Endothelial cell of umbilical vein (primary cell): ENCODE measurements at places on chromosomes 2 and 18.
A peak's percentile ranks its signal among the peaks of the same experiment; 100 is the strongest.

- H3K27ac ChIP-seq, result no peak overlapping the region
- H3K27me3 ChIP-seq, result no peaks in the 10 kb centered on the region
- no peak overlapping the region for H3K4me3 ChIP-seq
- no peak for DNase-seq
- no peaks in the 10 kb centered on the region for H3K36me3 ChIP-seq
These were observed 1.9 kb upstream of the ZC3H15 start for GRCh38 chr2:186484062-186484735.

DNA sequence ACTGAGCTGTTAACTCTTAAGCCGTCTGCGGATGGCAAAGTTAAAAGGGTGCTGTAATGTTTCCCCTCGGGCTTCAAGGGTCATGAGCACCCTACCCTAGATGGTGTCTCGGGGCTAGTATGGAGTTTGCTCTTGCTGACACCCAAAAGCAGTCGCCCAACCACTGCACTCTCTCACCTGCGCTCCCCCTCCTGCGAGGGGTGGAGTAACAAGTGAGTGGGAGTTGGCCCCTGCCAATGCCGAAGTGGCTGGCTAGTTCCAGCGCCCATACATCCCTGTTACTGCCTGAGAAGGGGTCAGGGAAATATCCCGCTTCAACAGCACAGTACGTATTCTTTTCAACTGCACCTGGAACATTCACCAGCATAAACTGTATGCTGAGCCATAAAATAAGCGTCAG lies 47.5 kb downstream of the FAM117B start:
- no peaks in the 10 kb centered on the region for H3K4me1 ChIP-seq
- DNase-seq, result no peak
- no peaks in the 10 kb centered on the region for H3K36me3 ChIP-seq

DNA sequence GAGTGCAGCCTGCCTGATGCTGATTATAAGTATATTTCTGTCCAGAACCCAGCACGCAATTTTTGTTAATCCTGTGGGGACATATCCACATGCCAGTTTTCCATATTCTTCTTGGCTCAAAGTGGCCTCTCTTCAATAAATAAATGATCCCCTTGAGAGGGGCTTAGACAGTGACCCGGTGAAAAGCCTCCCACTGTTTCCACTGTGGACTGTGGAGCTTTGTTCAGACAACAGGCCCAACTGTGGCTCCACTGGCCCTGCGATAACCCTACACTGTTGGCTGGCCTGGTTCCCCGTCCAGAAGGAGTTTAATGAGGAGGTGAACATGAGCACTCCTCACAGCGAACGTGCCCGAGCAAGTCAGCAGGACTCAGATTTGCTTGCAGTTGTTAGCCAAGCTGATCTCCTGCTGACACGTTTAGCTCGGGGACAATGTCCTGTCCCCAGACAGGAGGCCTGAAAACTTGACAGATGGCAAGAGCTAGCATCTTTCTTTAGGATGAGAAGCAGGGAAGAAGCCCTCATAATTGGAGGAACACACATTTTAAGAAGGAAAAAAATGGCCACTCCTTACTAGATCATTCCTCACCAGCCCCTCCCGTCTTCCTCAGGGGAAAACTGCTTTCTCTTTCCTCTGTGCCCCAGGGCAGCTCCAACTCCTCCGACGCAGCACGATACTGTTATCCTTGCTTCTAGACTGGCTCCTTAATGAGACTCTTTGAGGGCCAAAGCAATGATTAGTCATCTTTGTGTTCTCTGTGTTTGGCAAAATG lies 20.0 kb upstream of the MTCL1 start:
- no peak overlapping the region for H3K4me3 ChIP-seq
- H3K36me3 ChIP-seq, result no peaks in the 10 kb centered on the region
- no peaks in the 10 kb centered on the region for H3K27me3 ChIP-seq
- DNase-seq, result no peak
- no peak overlapping the region for H3K27ac ChIP-seq

DNA sequence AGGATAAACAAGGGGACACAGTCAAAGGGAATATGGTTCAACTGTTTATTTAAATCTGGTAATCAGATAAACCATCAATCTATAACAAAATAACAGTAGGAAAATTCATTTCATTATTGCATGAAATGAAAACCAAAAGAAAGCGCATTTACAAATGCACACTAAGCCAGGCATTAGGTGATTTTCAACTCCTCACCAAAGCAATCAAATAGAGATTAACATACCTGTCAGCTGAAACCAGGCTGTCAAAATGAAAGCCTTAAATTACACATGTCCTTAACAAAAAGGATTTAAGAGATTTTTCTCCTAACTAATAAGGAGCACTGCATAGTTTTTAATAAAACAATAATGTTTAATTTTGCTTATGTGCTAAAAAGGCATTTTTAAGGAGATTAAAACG lies 23.0 kb downstream of the STK39 start:
- H3K4me1 ChIP-seq, result peaks cover 12% of the 10 kb centered on the region
- no peak overlapping the region for H3K27ac ChIP-seq
- no peak overlapping the region for H3K4me3 ChIP-seq

DNA sequence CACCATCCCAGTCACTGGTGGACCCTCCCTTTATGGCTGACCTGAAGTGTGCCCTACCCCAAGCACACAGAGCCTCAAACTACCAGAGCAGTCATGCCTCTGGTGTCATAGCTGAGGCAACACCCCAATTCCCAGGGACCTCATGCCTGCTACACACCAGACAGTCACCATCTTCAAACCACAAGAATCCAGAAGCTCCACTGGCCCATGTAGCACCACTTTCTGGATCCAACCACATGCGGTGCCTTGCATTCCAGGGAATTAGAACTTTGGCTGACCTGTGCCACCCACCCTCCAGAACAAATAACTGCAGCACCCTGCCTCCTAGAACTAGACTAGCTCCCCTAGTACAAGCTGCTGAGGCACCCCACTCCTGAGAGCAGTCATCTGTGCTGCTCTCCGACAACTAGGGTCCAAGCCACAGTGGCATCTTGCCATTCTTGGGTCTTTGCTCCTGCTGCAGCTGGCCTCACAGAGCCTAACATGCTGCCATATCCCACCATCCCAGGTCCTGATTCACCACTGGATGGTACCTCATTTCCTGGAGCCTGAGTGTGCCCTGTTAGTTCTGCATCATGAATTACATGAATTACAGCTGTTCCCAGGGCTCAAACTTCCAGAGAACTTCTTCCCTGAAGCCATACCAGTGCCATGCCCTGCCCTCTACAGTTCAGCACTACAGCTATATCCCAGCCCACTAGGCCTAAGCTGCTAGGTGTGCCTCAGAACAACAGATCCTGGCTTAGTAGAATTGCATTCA lies 243.8 kb upstream of the CHST9 start:
- no peak for DNase-seq
- no peak overlapping the region for H3K4me3 ChIP-seq
- no peaks in the 10 kb centered on the region for H3K4me1 ChIP-seq

GRCh38 chr2:148338541-148338940 lies 306.0 kb upstream of the EPC2 start:
- H3K27me3 ChIP-seq, result no peaks in the 10 kb centered on the region
- H3K4me3 ChIP-seq, result no peak overlapping the region
- peak; percentile 83 for DNase-seq
